ENCODE measurements at places on chromosomes 13 and 19. TPM values are rescaled to one million over a fixed set of nuclear protein-coding genes. Genes with fewer than 3 reads are reported as not detected.

The REEP6 gene
- total RNA-seq = 34.5 TPM

The CLEC17A gene
- not detected for total RNA-seq

The OR4F17 gene
- not detected for total RNA-seq

The ERICH4 gene
- total RNA-seq = 0.56 TPM

The TMIGD2 gene
- total RNA-seq = not detected

GRCh38 chr19:708154-709143 is at the start of gene PALM:
TSS of gene PALM (plus strand) at chr19:708935. CDS start at chr19:709147, 212 bp downstream.
- peak within 1 kb of the TSS; percentile 74 for H3K27ac ChIP-seq
- no peak for DNase-seq
- peaks cover 10% of the 10 kb centered on the region for H3K4me1 ChIP-seq

DNA sequence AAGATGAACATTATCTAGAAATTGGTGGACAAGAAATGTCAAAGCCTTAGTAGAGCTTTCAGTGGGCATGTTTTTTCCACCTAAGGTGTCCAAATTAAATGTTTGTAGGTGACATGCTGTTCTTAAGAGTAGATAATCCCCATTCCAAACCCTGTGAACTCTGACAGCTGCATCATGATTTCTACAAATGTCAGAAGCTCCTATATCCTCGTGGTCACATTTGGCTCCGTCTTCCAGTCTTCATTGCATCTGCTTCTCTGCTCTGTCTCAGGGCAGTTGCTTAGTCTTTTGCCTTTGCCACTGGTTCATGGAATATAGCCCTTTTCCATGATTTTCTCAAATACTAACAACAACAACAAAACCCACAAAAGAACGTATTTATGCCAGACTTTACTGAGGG is 234.5 kb downstream of the DLEU7 start:
- no peak overlapping the region for H3K27ac ChIP-seq
- H3K27me3 ChIP-seq = peaks cover 3% of the 10 kb centered on the region
- H3K36me3 ChIP-seq = no peaks in the 10 kb centered on the region
- H3K4me3 ChIP-seq = no peak overlapping the region

DNA sequence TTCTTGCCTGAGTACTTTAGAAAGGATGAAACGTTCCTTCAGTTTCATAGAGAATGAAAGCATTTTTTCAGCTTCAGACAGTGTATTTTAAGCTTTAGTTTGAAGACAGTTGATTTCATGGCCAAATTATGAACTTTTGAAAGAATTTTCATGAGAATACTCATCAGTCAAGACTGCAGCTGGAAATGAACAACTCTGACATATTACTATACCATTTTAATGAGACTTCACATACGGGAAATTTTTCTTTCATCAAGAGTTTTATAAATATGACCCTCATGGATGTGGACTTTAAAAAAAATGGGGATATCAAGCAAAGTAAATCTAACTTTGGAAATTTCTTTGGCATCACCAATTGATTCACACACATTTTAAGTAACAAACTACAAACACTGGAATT is 6.4 kb downstream of the LATS2 start:
- no peak overlapping the region for H3K4me3 ChIP-seq
- no peak for DNase-seq
- H3K27ac ChIP-seq = peak overlapping the region; percentile 31
- H3K36me3 ChIP-seq = peaks cover 10% of the 10 kb centered on the region
- no peaks in the 10 kb centered on the region for H3K27me3 ChIP-seq

DNA sequence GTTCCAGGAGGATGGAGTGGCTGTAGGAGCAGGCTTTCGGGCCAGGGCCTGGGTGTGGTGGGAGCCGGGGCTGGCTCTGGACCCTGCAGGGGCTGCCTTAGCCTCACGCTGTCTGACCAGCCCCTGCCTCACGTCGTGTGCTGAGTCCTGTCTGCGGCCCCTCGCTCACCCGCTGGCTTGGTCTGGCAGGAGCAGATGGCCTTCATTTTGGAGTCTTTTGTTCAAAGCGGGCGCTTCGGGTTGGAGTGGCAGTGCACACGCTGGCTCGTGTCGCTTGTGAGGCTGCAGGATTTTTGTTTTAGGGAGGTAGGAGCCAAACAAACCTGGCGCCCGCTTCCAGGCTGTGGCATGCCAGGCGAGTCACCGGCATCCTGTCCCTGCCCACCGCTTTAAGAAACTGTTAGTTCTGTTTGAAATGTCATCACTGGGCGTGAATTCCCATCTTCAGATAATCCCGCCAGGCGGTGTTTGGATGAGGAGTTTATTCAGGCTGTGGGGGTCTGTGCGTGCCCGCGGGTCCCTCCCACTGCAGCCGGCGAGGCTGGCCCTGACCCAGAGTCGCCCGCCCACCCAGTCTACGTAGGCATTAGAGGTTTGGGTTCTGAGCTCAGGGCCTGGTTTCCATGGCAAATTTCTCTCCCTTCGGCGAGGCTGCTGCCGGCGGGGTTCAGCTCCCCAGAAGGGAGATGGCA is 89.8 kb downstream of the KDM4B start:
- no peaks in the 10 kb centered on the region for H3K4me1 ChIP-seq
- H3K27me3 ChIP-seq = no peaks in the 10 kb centered on the region
- H3K27ac ChIP-seq = no peak overlapping the region
- DNase-seq = no peak
- no peak overlapping the region for H3K4me3 ChIP-seq
- H3K36me3 ChIP-seq = peaks cover 29% of the 10 kb centered on the region

- no peaks in the 10 kb centered on the region for H3K27me3 ChIP-seq
- H3K36me3 ChIP-seq = no peaks in the 10 kb centered on the region
- DNase-seq = no peak
- peaks cover 41% of the 10 kb centered on the region for H3K4me1 ChIP-seq
- H3K27ac ChIP-seq = peak overlapping the region; percentile 56
Observed at GRCh38 chr19:18287836-18288772, 6.7 kb upstream of the JUND start.

DNA sequence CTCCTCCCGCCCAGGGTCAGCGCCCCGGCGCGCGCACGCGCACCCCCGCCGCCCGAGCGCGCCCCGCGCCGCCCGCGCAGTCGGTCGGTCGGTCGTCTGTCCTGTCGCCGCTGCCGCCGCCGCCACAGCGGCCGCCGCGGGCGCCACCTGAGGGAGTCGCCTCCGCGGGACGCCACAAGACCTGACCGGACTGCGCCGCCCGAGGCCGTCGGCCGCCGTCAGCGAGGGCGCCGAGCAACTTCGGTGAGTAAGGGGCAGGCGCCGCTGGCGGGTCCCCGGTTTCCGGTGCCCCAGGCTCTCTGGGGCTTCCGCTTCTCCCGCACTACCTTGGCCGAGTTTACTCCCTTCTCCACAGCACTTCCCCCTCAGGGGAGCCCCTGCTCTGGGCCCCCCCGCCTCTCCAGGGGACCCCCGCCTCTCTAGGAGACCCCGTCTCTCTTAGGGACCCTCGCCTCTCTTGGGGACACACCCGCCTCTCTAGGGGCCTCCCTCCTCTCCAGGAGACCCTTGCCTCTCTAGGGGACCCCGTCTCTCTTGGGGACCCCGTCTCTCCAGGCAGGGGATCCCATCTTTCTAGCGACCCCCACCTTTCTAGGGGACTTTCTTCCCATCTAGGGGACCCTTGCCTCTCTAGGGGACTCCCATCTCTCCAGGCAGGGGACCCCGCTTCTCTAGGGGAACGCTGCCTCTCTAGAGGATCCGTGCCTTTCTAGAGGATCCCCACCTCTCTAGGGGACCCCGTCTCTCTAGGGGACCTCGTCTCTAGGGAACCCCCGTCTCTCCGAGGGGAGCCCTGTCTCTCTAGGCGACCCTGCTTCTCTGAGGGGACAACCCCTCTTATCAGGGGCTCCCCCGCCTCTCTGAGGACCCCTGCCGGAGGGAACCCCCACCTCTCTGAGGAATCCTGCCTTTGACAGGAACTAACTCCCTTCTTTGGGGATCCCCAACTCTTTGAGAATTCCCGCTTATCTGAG is 19.3 kb upstream of the GATAD2A start:
- H3K36me3 ChIP-seq = no peaks in the 10 kb centered on the region
- H3K4me3 ChIP-seq = peak overlapping the region; percentile 91
- peak overlapping the region; percentile 92 for H3K27ac ChIP-seq
- peaks cover 25% of the 10 kb centered on the region for H3K4me1 ChIP-seq
- DNase-seq = no peak

DNA sequence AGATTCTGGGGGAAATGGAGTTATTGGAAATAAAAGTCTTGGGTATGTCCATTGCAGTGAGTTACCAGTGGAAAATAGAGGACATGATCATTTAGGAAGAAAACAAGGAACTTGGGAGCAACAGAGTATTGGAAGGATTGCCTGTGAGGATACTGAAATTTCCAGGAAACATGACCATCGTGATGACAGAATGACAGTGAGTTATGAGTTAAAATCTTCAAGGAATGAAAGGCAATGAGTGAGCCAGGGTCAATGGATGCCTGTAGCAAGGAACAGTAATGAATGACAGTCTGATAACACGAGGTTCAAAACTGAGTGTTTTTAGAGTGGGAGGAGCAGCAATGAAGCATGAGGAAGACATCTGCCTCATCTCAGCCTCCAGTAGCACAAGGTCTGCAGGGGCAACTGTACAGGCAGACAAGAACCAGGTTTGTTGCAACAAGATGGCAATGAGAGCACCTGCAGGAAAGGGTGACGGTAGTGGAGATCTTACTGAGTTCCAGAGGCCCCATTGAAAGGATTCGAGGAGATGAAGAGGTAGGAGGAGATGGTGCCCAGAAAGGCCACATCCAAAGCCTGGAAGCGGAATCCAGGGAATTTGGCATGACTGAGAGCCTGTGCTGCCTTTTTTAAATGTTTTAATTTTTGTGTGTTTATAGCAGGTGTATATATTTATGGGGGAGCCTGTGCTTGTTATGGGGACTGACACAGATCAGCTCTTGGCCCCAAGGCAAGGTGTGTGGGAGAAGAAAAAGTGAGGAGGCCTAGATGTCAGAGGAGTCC is 43.9 kb downstream of the N4BP2L1 start:
- H3K27me3 ChIP-seq = no peaks in the 10 kb centered on the region
- no peaks in the 10 kb centered on the region for H3K4me1 ChIP-seq
- no peaks in the 10 kb centered on the region for H3K36me3 ChIP-seq

DNA sequence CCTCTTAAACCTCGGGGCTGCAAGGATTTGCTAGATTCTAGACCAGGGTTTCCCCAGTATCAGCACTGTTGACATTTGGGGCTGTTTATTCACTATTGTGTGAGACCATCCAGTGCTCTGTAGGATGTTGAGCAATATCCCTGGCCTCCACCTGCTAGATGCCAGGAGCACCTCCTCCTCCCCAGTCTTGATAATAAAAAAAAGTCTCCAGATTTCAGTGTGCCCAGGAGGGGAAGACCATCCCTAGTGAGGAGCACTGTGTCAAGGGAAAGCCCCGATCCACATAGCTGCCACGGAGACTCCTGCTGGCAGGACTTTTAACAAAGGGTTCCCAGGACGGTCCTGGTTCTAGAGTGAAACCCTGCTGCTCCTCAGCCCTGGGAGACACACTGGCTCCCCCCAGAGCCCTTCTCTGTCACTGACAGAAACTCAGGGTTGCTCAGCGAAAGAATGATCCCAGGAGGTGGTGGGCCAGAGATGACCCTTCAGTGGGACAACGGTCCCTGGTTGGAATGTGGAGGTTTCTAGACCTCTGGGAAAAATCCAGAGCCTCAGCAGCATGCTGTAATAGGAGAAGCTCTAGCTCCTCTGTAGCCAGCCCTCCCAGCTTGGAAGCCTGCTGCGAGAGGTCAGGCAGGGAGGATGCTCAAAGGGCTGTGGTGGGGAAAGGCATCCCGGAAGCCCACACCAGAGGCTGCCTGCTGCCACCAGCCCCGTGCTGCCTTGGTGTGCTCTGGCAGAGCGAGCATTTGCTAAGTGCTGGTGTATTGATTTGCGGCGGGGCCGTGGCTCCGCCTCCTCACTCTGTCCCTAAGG is 20.3 kb downstream of the LYL1 start:
- no peak overlapping the region for H3K27ac ChIP-seq
- H3K27me3 ChIP-seq = peaks cover 61% of the 10 kb centered on the region
- no peaks in the 10 kb centered on the region for H3K36me3 ChIP-seq
- no peak for DNase-seq
- peaks cover 34% of the 10 kb centered on the region for H3K4me1 ChIP-seq

GRCh38 chr13:103656311-103656710 is 590.1 kb upstream of the SLC10A2 start:
- no peak overlapping the region for H3K27ac ChIP-seq
- no peak for DNase-seq
- no peaks in the 10 kb centered on the region for H3K27me3 ChIP-seq
- H3K4me1 ChIP-seq = no peaks in the 10 kb centered on the region

DNA sequence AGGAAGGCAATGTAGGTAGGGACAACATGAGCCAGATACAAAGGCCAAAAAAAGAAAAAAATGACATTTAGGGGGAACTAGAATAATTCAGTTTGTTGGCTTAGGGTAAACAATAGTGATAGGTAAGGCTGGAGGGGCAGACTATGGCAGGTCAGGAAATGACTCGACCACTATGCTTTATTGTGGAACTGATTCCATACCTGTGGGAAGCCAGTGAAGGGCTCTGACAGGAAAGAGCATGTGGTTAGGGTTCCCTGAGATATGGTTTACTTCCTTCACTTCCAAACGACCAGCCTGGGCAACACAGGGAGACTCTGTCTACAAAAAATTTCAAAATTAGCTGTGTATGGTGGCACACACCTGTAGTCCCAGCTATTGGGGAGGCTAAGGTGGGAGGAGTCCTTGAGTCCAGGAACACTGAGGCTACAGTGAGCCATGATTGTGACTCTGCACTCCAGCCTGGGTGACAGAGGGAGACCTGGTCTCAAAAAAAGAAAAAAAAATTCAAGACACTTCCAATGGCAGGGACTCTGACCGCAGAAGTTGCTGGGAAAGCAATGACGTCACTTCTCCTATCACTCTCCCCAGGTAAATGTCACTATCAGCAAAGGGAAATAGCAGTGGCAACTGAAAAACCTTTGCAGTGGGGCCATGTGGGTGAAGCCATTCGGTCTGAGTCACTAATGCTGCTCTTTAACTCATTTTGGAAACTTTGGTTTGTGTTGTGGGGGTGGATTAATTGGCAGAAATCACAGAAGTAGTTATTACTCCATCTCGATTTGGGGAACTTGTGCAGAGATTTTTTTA is 192.8 kb upstream of the TSC22D1 start:
- no peak for DNase-seq
- no peak overlapping the region for H3K4me3 ChIP-seq
- H3K4me1 ChIP-seq = peaks cover 20% of the 10 kb centered on the region
- H3K36me3 ChIP-seq = no peaks in the 10 kb centered on the region
- H3K27me3 ChIP-seq = no peaks in the 10 kb centered on the region

- DNase-seq = no peak
- H3K27me3 ChIP-seq = no peaks in the 10 kb centered on the region
- H3K4me1 ChIP-seq = peaks cover 17% of the 10 kb centered on the region
- no peak overlapping the region for H3K4me3 ChIP-seq
- H3K36me3 ChIP-seq = peaks cover 4% of the 10 kb centered on the region
Observed at GRCh38 chr13:50512474-50513299, 330.8 kb downstream of the DLEU7 start.

- DNase-seq = no peak
- peaks cover 10% of the 10 kb centered on the region for H3K4me1 ChIP-seq
- no peak overlapping the region for H3K4me3 ChIP-seq
- peaks cover 21% of the 10 kb centered on the region for H3K36me3 ChIP-seq
Observed at GRCh38 chr13:110404321-110404720, 97.2 kb downstream of the COL4A2 start.

GRCh38 chr13:49840266-49840665 is 47.8 kb upstream of the KPNA3 start:
- peaks cover 26% of the 10 kb centered on the region for H3K4me1 ChIP-seq
- no peak for DNase-seq
- H3K36me3 ChIP-seq = no peaks in the 10 kb centered on the region
- no peak overlapping the region for H3K27ac ChIP-seq
- H3K27me3 ChIP-seq = peaks cover 3% of the 10 kb centered on the region
- H3K4me3 ChIP-seq = no peak overlapping the region
